ENCODE measurements at places on chromosomes 4 and X.

- DNase-seq: no peak
Observed at GRCh38 chrX:136203438-136203837, 47.8 kb downstream of the MAP7D3 start.

DNA sequence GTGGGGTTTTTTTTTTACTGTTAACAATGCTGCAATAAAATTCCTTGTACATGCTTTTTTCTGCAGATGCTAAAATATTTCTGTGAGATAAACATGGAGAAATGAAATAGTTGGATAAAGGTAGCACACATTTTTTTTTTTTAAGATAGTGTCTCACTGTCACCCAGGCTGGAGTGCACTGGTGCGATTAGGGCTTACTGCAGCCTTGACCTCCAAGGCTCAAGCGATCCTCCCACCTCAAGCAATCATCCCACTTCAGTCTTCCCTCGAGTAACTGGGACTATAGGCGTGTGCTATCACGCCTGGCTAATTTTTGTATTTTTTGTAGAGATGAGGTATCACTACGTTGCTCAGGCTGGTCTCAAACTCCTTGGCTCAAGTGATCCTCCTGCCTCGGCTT is 1.8 kb upstream of the HUWE1 start:
- no peak for DNase-seq

- DNase-seq: no peak
Observed at GRCh38 chrX:130975947-130976346, 72.9 kb upstream of the ENOX2 start.

- DNase-seq: no peak
Observed at GRCh38 chrX:16589211-16589610, 60.7 kb upstream of the S100G start.

GRCh38 chr4:40572692-40573310 is 56.9 kb downstream of the RBM47 start:
- no peak for DNase-seq

- no peak for DNase-seq
Observed at GRCh38 chr4:116959045-116959444, 126.3 kb downstream of the TRAM1L1 start.

- DNase-seq: no peak
Observed at GRCh38 chrX:154328646-154329045, 33.1 kb downstream of the TKTL1 start.

DNA sequence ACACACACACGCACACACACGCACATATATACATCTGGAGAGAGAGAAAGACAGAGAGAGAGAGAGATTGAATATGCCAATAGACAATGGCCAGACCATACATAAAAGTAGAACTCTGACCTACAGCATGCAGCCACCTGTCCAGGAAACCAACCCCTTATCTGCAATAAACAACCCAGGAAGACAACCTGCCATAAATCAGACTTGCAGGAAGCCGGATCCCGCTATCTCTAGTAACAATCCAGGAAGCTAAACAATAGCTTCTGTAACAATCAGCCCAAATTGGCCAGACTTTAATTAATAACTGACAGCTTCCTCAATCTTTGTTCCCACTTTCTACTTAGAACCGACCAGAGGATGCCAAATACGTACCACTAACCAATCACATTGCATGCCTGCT is 173.2 kb downstream of the LDB2 start:
- no peak for DNase-seq

- DNase-seq: no peak
Observed at GRCh38 chr4:151489462-151490203, 80.7 kb downstream of the FHIP1A start.

DNA sequence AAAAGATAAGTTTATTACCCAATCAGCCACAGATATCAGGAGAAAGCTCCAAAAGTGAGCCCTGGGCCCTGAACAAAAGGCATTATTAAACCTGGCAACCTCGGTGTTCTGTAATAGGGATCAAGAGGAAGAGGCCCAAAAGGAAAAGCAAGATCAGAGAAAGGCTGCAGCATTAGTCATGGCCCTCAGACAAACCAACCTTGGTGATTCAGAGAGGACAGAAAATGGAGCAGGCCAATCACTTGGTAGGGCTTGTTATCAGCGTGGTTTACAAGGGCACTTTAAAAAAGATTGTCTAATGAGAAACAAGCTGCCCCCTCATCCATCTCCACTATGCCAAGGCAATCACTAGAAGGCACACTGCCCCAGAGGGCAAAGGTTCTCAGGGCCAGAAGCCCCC is 75.7 kb downstream of the AGTR2 start:
- no peak for DNase-seq

GRCh38 chrX:119266364-119266995 is 30.4 kb downstream of the PGRMC1 start:
- peak; percentile 1 for DNase-seq

DNA sequence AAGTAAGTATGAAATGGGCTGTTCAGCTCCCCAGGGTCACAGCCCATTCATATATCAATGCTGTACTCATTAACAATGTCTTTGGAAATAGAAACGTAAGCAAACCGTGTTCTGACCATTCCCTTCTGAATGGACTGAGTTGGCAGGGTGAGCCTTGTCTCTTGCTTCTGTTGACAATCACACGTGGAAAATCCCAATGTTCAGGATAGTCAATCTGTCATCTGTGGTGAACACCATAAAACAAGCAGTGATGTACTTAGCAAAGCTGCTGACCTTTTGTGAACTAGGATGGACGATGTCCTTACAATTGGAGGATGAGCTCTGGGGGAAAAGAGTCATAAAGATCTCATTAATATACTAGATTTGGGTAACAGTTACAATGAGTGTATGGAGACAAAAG is 109.6 kb upstream of the PAQR3 start:
- DNase-seq: no peak

DNA sequence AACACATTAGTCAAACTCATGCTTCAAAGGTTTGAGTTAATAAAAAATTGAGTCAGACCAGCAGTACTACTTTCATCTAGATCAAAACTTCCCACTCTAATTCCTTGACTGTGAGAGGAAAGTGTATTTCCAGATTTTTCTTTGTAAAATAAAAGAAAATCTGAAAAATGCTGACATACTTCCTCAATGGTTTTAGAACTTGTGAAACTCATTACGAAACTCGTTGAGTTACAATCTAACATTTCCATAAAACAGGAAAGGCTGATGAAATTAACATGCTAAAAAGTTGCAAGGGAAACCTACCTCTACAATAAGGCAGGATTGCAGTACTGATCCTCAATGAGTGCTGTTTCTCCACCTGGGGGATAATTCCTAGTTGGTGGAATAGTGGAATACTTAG is 217.8 kb upstream of the HCCS start:
- DNase-seq: no peak

GRCh38 chrX:12894074-12895030 is 12.1 kb upstream of the TLR8 start:
- peak; percentile 22 for DNase-seq

DNA sequence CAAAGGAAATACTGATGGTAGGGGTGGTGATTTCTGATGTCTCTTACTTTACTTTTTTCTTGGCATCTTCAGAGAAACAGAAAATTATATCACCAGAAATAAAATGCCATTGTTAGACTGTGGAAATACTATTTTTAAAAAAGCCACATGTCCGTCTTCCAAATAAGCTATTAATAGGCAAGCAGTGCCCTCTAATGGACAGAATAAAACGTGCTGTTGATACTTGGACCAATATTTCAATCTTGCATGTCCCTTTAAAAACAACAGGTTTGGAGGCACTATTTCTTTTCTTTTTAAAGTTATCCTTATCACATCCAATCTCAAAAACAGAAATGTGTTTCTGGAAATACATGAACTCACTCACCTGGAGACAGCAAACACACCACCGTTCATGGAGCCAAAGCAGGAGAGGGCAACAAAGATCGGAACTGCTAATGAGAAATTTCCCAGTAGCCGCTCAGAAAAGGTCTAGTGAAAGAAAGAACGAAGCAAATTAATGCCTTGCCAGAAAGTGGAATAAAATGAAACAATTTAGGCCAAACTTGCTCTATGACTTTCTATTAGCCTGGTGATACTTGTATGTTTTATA is 59.2 kb downstream of the SLC7A11 start:
- DNase-seq: no peak

- DNase-seq: no peak
Observed at GRCh38 chr4:85929961-85930665, 429.7 kb downstream of the MAPK10 start.

DNA sequence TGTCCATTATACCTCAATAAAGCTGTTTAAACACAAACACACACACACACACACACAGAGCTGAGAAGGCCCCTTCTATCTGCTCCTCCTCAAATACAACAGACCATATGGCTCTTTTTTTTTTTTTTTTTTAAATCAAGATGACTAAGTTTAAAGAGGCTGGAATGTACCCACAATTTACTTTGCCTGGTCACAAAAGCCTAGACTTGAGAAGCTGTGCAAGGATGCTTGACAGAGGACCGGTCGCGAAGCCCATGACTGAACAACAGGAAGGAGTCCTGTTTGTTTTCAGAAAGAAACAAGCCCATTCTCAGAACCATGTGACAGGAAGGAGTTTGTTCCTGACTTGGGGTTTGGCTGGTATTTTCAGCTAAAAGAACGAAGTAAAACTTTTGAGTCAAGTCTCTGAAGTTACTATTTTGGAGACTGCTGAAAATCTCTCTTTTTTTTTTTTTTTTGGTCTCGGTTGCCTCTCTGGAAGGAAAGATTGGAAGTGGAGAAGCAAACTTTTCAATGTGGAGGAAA is 650.9 kb upstream of the TENM3 start:
- no peak for DNase-seq

DNA sequence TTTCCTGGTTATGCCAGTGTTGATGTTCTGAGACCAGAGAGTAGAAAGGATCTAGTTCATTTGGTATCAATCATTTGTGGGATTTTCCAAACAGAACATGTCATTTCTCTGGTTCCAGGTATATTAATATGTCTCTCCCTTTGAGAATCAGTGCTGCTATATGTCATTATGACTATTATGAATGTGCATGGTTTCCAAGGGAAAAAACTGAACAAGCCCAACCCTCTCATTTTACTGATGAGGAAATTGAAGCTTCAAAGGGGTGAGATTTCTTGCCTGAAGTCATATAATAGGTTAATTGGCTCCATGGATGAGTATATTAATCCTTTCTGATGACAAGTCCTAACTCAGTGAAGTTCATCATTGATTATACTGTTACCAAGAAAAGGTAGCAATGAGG is 31.9 kb downstream of the RUFY3 start:
- DNase-seq: no peak

DNA sequence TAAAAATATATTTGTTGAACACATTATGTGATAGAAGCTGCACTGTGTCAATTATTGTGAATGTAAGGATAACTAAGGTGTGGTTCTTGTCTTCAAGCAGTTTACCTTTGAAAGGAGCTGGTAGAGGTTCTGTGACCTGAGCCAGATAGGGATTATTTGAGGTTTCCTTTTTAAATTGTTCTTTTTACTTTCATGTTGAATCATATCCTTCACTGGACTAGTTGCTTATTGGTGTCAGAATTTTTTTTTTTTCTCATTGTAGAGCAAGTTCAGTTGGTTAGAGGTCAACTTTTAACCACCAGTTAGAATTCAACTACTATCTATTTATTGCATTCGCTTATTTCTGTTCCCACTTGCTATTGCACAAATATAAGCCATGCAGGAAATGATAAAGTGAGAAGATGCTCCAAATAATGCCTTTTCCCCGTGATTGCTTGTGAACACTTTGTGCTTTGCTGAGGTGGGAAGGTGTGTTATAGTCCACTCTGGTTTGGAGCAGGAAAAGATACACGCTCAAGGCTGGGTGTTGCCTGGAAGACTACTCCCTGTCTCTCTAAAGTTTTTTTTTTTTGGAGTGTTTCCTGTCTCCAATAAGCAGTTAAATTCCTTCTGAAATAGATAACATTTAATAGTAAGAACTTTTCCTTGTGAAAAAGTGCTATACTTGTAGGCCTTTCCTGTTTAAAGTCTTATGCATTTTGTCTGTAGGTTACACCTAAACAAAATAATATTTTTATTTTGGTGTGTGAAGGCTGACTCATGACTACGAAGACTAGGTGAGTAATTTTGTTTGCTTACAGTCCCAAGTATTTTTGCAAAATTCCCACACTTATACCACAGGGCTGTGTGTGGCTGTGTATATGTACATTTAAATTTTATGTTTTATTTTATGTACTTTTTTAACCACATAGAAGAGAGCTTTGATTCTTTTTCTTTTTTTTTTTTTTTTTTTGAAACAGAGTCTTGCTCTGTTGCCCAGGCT is 83.8 kb upstream of the LCORL start:
- no peak for DNase-seq

DNA sequence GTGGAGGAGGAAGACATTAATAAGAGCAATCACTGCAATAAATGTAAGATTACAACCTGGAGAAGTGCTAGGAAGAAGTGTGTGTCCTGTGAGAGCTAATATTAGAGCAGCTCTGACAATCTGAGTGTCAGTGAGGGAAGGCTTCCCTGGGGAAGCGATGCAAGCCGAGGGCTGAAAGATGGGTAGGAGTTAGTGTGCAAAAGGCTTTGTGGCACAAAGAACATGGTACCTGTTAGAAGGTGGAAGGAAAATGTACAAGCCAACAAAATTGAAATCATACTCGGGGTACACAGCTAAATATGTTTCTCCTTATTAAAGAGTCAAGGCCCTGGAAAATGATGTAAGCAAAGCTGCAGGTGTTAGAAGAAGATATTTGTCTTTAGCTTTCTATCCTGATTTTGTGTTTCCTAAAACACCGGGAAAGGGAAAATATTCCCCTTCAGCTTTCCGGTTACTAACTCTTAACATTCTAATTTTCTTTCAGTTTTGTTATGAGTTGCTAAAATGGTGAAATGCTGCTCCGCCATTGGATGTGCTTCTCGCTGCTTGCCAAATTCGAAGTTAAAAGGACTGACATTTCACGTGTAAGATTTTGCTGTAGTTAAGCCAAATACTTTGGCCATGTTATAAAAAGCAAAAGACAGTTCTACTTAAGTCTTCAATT is 808 bp downstream of the THAP6 start:
- DNase-seq: no peak

- no peak for DNase-seq
Observed at GRCh38 chr4:128862608-128863311, 53.3 kb downstream of the JADE1 start.

DNA sequence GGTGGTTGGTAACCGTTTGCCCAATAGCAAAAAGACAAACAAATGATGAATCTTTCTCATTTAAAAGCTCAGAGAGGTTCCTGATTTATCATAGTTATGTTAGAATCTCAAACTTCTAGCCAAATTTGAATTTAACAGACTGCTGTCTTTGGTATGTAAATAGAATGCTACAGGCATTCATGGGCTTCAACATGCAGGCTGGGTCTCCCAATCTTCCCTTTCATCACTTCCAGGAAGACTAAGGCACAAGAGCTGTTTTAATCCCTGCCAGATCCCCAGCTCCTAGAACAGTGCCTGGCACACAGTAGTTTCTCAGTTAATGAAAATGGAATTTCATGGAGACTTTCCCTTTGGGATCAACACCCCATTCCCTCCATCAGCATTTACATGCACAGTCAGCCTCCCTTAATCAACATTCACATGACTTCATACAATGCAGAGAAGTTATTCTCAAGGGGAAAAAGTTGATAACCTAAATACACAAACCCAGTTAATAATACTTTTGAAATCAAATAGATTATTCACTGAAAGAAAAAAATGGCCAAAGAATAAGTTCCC is 107.6 kb upstream of the C1QTNF7 start:
- DNase-seq: no peak

GRCh38 chr4:78687818-78688217 is 88.3 kb upstream of the BMP2K start:
- DNase-seq: no peak

Data from stimulated activated CD4-positive, alpha-beta T cell treated with anti-CD3 and anti-CD28 coated beads, TNF-alpha, amount 100 ng/mL, for 1 hour (primary cell).